ENCODE measurements at places on chromosomes 3 and 15.

- no peak for DNase-seq
Measured at GRCh38 chr3:195836476-195837135, 24.9 kb upstream of the MUC4 start.

DNA sequence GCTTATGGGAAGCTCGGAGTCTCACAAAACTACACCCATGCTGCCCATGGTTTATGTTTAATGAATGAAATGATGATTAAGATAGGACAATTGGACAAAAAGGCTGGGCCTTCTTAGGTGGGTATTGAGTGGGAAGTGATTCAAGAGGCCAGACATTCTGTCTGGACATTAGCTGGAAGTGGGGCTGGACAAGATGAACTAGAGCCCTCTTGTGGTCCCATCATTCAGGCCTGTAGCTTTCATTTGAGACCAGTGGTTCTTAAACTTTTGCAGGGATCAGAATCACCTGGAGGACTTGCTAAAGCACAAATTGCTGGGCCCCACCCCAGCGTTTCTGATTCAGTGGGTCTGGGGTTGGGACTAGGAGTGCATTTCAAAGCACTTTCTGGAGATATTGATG is 290.4 kb upstream of the CTDSPL start:
- no peak for DNase-seq

GRCh38 chr3:62203561-62203960 is 169.8 kb downstream of the FEZF2 start:
- DNase-seq: no peak

DNA sequence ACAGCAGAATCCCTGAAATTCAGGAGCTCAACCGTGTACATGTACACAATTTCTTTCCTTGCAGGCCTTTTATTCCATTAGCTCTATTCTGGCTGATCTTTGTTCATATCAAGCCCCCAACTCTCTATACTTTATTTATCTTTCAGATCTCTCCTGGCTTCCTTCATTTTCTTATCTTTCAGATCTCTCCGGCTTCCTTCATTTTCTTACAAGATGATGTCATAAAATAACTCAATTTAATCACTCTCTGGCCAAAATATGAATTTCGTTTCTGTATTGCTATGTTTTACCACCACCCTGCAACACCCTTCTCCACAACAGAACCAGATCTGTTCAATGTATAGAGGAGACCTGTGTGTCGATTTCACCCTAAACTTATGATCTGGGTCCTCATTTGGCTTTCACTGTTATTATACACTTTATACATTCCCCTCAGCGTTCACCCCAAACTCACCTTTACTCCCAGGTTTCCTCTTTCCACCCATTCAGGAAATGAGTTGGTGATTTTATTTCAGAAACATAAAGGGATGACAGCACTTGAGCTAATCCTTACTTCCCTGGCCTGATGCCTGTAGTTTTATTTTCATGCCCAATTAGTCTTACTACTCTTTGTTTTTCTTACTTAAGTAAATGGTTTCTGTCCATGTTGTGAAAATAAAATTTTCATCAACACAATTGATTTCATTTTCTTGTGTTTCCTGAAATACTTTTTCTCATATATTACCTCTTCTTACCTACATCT is 195.5 kb downstream of the BCHE start:
- DNase-seq: no peak

DNA sequence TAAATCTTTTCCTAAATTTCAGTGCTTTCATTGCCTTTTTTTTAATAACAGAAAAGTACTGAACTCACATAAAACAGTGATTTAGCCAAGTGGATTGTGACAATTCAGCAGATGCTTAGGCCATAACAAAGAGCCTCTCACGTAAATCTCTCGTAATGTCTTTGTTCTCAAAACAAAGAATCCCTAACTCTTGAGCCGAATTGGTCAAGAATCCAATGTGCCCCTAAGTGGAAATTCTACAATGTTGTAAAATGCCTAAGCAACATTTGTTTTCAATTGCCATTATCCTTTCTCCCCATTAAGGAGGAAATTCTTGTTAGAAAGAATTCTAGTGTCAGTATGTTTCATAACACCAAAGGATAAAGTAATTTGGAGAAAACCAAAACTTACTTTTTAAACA is 235.7 kb upstream of the THBS1 start:
- DNase-seq: no peak

All from activated naive CD8-positive, alpha-beta T cell treated with anti-CD3 and anti-CD28 coated beads, Interleukin-2, amount 50 U/mL, for 16 hours (primary cell).